ENCODE measurements at places on chromosomes 11 and 22.

DNA sequence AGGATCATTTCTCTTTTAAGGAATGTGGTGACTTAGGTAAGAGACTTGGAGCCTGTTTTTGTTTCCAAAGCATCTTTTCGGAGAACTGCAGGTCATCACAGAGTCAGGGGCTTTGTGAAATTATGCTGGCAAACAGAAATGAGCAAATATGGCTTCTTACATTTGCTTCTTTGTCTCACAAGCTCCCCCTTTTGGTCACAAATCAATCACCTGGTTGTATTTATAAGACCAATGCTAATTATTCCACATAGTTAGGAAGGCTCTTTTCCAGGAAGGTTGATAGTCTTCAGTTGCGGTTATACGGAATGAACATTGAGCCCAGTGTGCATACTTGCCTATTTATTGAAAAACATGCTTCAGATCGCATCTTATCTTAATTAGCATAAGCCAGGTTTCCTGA, 34.6 kb upstream of the CEP126 start:
- peak; percentile 86 for DNase-seq

- DNase-seq: no peak
Measured at GRCh38 chr11:1160231-1161101, 2.7 kb downstream of the MUC5AC start.

- DNase-seq: no peak
Measured at GRCh38 chr11:43737201-43737590, 56.7 kb downstream of the HSD17B12 start.

DNA sequence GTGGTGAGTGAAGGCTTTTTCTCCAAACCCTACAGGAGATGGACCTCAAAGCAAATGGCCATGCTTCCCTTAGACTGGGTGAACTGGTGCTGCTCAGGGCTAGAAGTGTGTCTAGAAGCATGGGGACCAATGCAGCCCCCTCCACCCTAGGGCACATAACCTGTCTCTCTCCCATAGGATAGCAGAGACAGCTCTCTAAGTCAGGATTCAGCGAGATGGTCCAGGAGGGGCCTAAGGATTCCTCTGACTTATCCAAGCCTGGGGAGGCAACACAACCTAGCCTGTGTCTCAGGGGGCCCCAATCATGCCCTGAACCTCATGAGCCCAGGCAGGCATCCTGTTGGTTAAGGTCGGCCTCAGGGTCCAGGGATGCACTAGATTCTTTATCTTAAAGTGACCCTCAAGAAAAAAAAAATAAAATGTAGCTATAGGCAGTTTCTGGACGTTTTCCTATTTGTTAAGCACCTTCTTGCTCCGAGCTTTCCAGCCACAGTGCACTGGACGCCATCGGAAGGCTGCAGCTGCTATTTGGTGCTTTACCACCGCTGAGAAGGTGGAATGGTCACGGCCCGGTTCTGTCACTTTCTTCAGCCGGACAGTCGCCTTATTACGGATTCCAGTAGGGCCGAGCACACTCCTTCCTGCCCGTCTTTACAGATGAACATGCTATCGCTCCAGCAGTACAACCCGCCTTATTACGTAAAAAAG, 5.0 kb upstream of the CCND1 start:
- no peak for DNase-seq

DNA sequence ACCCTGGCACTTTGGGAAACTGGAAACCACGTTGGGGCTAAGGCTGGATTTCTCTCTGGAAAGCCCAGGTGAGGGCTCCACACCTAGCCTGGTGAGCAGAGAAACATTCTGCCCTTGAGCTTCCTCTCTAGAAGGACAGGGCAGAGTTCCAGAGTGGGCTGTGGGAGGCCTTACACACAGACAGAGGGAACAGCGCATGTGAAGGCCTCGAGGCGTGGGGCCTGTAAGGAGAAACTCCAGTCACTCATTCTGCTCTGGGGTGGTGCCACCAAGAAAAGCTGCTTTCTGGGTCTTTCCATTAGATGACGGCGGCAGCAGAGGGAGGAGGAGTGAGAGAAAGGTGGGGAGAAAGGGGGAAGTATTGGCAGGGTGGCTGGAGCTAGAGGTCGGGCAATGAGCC, 183.1 kb downstream of the CHST1 start:
- no peak for DNase-seq

DNA sequence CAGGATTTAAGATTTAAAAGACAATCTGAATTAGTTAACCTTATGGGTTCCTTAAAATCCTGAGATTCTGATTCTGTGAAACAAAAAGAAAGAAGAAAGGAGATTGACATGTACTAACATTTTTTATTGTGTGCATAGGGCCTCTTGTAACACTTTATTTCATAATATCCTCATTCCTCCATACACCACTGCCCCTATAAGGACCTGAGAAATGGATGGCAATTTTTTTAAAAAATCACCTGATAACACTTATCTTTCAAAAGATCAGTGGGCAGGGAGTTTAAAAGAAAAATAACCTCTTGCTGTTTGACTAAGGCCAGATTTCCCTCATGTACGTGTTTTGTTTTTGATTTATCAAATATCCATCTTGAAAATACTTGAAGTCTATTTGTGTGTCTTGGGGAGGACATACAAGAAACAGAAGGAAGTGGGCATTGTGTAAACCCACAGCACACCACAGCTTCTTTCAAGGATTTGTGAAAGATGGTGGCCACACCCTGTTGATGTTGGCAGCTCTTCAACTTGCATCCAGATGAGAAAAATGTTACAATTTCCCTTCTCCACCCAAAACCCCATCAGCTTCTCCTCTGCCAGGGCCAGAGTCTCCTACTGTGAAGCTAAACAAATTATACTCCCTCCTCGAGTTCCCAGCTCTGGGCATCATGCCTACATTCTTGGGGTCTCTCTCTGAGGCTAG, 35.0 kb upstream of the MPEG1 start:
- peak; percentile 55 for DNase-seq
